Kasumi-1 (cell line): ENCODE measurements at places on chromosomes 1 and 21.

DNA sequence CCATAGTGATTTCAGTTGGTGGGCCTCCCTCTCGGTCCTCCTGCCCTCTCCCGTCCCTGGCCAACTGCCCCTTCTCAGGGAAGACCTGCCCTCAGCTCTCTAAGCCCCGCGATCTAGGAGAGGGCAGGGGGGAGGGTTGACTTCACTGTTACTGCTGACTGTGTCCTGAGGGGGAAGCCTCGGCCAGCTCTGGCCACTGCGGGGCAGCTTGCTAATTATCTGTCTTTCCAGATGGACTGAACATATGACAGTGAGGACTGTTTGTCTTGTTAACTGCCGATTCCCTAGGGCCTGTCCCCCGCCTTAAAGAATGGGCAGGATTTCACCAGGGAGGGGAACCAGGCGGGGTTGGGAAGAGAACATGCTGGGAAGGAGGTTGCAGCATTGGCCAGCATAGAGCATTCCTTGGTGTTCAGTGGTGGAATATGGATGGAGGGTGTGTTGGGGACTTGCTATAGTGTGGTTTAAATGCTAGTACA is 22.9 kb downstream of the NIPAL3 start:
- DNase-seq: no peak

- DNase-seq: no peak
Measured at GRCh38 chr1:15222653-15223303, 24.2 kb upstream of the FHAD1 start.

- no peak for DNase-seq
Measured at GRCh38 chr1:65176056-65176450, 28.1 kb downstream of the AK4 start.

DNA sequence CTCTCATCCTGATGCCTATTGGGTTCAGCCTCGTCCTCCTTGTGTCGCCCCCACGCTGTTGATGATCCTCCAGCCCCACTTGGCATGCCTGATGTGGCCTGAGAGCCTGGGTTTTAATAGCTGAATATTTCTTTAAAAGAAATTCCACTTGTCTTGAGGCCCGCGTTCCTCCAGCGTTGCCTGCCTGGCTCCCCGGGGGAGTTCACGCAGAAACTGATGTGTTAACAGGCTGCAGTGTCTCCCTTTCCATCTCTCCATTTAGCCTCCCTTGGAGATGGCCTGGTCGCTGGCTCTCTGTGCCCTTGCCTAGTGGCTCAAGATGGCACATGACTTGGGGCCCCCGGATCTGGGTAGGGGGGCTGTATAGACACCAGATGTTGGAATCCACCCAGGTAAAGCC is 9.5 kb downstream of the ACTL8 start:
- no peak for DNase-seq

GRCh38 chr1:90650401-90650800 is 66.7 kb downstream of the BARHL2 start:
- DNase-seq: no peak

DNA sequence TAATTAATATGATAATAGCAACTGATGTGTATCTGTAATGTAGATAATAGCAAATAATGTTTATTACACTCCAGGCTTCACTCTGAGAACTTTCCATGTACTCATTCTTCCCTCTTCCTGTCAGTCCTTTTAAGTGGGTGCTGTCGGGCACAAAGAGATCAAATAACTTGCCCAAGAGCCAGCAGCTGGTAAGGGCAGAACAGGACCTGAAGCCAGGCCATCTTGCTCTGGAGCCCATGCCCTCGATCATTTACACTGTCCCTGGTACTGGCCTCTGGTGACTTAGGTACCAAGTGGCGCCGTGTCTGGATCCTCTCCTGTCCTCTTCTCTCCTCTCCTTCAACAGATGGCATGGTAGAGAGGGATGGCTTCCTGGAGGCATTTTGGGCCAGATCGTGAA is 97.2 kb downstream of the VPS13D start:
- DNase-seq: no peak

- peak; percentile 25 for DNase-seq
Measured at GRCh38 chr1:869499-870244, 54.1 kb upstream of the SAMD11 start.

- no peak for DNase-seq
Measured at GRCh38 chr1:66492424-66492823, 41.5 kb upstream of the SGIP1 start.

- DNase-seq: no peak
Measured at GRCh38 chr21:15034126-15034853, 30.5 kb downstream of the NRIP1 start.

- DNase-seq: no peak
Measured at GRCh38 chr1:14946011-14946359, 207.6 kb upstream of the TMEM51 start.

DNA sequence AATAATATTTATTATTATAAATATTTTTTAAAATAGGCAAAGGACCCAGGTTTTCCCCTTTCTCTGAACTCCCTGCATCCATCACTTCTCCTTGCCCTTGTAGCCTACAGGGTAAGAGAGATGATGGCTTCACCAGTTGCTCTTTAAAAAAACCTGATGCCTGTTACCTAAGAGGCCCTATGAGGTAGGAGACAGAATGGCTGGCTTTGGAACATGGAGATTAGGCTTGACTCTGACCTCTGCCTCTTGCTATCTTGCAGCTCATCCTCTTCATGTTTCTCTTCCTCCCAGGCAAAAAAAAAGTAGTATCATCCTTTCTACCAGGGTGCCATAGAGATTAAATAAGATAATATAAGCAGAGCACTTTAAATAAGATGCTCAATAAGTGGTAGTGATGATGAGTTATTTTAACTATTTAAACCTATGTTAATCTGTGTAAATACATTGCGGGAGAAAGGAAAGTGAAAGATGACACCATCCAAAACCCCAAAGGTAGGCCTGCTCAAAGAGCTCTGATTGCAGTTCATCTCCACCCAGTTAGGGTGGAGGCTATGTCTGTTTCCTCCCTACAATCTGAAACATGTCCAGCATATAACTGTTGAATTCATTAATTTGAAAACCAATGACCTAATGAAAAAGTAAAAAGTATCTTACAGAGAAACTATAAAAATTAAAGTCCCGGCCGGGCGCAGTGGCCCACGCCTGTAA is 51.8 kb downstream of the RGS2 start:
- DNase-seq: no peak

GRCh38 chr1:93770640-93771039 is 89.0 kb upstream of the BCAR3 start:
- DNase-seq: peak; percentile 35

DNA sequence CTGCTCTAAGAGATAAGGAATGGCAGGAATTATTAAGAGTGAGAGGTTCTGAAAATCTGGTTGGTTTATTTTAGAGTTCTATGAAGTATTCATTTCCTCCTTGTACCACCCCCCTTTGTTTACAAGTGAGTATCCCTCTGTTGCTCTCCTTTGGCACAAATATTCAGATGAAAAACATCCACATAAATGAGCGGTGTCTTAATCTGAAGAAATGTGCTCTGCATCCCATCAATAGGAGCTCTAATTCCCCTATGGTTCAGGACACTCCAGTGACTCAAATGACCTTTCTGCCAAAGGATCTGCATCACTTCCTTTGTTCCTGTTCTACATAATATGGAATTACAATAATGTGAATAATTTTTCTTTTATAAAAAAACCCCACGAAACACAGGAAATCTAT is 16.6 kb downstream of the DDAH1 start:
- no peak for DNase-seq

DNA sequence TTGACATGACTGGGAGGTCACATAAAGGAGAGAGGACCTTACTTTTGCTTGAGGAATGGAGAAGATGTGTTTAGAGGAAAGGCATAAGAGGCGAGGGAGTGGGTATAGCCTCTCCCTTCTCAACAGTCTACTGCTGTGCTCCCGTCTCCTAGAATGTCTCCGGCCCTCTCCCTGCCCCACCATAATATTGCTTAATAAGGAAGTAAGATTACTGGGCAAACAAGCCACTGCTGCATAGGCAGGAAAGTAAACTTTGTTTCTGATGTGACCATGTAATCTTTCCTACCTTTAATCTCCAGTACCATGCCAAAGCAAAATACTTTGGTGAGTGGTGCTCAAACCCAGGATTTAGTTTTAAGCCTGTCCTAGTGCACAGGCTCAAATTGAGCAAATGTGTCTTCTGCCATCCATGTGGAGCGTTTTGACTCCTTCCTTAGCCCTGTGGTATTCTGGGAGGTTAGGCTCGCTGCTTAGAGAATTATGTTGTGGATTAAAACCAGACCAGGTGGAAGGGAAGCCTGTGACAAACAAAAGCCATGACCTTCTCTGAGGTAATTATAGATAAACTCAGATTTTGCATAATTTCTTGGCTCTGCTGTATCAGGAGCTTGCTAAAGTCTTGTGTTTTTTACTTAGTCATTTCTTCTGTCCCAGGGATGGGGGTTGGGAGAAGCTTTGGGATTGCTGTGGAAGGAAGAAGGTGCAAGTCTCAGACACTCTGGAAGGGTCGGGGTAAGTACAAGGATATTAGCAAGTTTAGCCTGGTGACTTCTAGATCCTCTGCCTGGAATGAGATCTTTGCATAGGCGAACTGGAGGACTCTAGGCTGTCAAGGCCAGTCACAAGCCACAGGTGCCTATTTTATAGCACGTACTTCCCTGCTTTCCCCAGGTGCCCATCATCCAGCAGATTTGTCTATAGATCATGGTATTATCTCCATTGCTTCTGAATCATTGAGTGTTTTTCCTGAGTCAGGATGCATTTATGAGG is 34.5 kb upstream of the DIPK1A start:
- no peak for DNase-seq

DNA sequence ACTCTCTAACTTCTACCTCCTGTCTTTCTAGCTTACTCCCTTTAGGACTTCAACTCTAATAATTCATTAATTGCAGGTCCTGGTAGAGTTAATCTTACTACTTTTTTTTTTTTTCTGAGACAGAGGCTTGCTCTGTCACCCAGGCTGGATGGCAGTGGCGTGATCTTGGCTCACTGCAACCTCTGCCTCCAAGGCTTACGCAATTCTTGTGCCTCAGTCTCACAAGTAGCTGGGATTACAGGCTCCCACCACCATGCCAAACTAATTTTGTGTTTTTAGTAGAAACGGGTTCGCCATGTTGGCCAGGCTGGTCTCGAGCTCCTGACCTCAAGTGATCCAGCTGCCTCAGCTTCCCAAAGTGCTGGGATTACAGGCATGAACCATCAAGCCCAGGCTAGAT is 15.7 kb downstream of the BTBD8 start:
- DNase-seq: no peak

- peak; percentile 64 for DNase-seq
Measured at GRCh38 chr1:203628201-203629015, 1.8 kb downstream of the ATP2B4 start.

DNA sequence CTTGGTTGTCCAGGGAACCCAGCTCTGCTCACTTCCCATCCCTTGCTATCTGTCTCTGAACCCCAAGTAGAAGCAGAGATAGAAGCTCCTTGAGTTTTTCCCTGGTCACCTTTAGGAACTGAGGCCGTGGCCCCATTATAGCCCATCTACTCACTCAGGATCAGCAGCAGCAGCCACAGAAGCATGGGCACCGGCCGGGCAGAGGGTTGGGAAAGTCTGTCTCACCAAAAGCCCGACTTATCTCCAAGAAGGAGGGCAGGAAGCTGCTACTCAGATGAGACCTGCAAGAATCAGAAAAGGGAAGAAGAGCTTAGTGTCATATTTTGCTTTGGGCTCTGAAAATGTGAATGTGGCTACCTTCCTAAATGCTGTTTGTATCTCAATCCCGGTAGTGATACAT is 264 bp downstream of the FCRL3 start:
- DNase-seq: no peak

GRCh38 chr21:35838350-35838749 is 222.0 kb downstream of the SETD4 start:
- no peak for DNase-seq

- DNase-seq: no peak
Measured at GRCh38 chr1:245200146-245200545, 45.4 kb downstream of the KIF26B start.

- DNase-seq: peak; percentile 19
Measured at GRCh38 chr21:46188226-46189212, 4.3 kb upstream of the SPATC1L start.

- peak; percentile 35 for DNase-seq
Measured at GRCh38 chr1:1175221-1176062, 1.8 kb downstream of the TTLL10 start.

DNA sequence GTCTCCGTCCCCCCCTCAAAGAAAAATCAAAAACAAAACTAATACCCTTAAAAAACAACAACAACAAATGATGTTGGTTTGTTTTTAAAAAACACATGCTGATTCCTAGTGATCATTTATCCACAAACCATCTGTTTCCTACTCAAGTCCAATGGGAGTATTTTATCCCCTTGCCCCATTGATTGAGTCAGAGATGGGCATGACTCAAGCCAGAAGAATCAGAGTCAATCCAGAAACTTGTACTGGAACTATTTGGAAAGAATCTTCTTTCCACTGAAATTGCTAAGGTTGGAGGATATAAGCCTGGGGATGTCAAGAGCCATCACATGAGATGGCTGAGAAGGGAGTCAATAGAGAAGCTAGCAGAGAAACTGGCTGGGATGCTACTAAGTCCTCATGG is 176.4 kb downstream of the MIS18A start:
- no peak for DNase-seq

DNA sequence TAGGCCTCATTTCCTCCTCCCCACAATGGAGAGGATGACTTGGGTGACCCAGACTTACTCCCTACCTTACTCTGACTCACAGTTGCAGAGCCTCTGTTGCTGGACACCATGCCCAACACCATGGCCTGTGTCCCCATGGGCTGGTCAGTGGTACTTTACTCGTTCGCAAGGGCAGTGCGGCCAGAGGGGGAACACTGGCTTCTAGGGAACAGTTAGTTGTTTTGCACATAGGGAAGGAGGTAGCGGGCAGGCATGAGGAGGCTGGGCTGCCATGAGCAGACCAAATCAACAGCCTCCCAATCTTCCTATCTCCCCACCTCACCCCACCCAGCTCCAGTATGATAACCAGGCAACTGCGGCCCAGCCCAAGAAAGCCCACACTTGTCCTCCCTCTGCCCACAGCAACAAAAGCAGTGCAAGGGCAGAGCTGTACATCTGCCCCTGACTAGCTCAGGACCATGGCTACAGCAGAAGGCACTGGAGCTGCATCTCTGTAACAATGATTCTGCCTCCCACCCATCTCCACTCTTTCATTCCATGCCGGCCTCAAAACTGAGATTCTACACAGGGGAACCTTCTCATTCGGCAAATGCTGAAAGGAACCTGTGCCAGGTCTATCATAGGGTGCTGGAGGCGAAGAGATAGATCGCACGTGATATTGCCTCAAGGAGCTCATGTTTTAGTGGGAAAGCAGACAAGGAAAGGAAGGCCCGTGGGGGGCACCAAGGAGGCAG is 18.6 kb downstream of the TAL1 start:
- no peak for DNase-seq
